Progenitor cell of endocrine pancreas (in vitro differentiated cells): ENCODE measurements at places on chromosomes 5 and 9. TPM values are rescaled to one million over a fixed set of nuclear protein-coding genes. Genes with fewer than 3 reads are reported as not detected.

DNA sequence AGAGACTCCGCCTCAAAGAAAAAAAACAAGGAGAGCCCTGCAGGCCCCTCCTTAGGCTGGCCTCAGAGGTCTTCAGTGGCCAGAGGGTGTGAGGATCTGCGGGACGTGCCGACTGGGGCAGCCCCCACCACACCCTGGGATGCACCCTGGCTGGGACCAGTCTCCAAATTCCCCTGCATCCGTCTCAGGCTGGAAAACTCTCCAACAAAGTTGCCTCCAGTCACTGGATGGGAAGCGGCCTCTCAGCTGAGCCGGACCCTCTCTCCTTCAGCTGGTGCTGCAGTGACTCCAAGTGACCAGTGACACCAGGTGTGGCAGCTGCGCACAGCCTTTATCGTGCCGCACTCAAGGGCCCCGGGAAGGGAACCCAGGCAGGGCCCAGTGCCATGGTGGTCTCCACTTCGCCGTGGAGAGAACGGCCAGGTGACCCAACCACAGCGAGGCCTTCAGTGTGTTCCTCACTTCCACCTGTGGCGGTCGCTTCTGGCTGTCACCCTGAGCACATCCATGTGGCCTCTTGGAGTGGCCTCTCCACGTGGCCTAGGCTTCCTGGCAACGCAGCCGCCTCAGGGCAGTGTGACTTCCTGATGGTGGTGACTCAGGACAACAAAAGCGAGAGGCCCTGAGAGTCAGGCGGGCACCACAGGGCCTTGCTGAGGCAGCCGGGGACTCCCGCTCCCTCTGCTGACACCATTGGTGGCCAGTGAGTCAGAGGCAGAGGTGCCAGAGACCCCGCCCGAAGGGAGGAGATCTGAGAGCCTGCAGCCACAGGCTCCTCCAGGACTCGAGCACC is 19.3 kb upstream of the CAMSAP1 start:
- H3K4me1 ChIP-seq: no peaks in the 10 kb centered on the region
- H3K27me3 ChIP-seq: no peaks in the 10 kb centered on the region
- no peak overlapping the region for H3K4me3 ChIP-seq
- H3K36me3 ChIP-seq: no peaks in the 10 kb centered on the region
- DNase-seq: no peak
- no peak overlapping the region for H3K27ac ChIP-seq

Gene FBP2
- not detected in 2 replicates for total RNA-seq

GRCh38 chr5:65815161-65815560 is 93.2 kb downstream of the NLN start:
- no peak overlapping the region for H3K4me3 ChIP-seq
- no peak for DNase-seq
- H3K27me3 ChIP-seq: no peaks in the 10 kb centered on the region
- H3K27ac ChIP-seq: no peak overlapping the region

DNA sequence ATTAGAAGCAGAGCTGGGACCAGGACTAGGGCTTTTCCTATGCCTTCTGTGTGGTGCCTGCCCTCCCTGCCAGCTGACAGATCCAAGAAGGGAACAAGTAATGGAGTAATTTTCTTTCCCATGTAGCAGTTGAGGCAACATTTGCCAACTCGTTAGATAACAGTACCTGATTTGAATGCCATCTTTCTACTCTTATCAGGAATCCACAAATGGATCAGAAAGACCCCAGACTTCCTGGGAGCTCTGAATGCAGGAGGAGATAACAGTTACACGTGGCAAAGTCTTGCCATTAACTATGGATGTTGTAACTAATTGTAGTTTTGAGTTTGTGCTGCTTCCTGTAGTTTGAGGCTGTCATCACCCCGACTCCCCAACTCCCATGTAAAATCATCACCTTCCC is 39.2 kb downstream of the RCL1 start:
- H3K27me3 ChIP-seq: no peaks in the 10 kb centered on the region
- peaks cover 20% of the 10 kb centered on the region for H3K4me1 ChIP-seq
- peaks cover 16% of the 10 kb centered on the region for H3K36me3 ChIP-seq

GRCh38 chr5:94093300-94093699 is 351.9 kb upstream of the POU5F2 start:
- H3K36me3 ChIP-seq: peaks cover 23% of the 10 kb centered on the region
- DNase-seq: no peak
- H3K4me1 ChIP-seq: peaks cover 14% of the 10 kb centered on the region
- no peak overlapping the region for H3K4me3 ChIP-seq

GRCh38 chr5:96175090-96175489 is 213.4 kb upstream of the ELL2 start:
- H3K4me1 ChIP-seq: peaks cover 7% of the 10 kb centered on the region
- H3K36me3 ChIP-seq: peaks cover 1% of the 10 kb centered on the region
- H3K27ac ChIP-seq: no peak overlapping the region
- DNase-seq: no peak
- H3K4me3 ChIP-seq: no peak overlapping the region
- no peaks in the 10 kb centered on the region for H3K27me3 ChIP-seq

Gene PCDHB4
- total RNA-seq: 4.4 and 4.6 TPM in 2 replicates

DNA sequence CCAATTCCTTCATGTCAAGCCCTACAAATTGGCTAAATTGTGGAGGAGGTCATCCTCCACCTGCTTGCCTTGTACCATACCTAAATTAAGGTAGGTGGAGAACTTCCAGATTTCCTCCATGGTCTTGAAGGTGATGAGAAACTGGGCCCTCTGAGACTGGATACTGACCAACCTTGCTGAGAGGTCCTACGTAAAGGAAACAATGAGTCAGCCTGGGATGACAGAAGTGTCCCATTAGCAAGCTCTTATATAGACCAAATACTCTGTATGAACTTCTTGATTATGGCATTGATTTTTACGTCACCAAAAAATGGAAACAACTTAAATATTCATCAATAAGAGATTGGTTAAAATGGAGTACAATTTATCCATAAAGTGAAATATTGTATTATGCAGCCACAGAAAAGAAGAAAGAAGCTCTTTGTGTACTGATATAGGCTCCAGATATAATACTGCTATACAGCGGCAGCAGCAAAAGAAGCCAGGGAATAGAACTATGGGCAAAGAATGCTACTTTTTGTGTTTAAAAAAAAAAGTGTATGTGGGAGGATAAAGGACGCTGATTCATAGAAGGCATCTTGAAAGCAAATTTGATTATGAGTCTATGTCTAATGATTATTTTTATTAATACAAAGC is 18.3 kb downstream of the SH3TC2 start:
- H3K4me1 ChIP-seq: no peaks in the 10 kb centered on the region
- H3K36me3 ChIP-seq: no peaks in the 10 kb centered on the region
- H3K27me3 ChIP-seq: no peaks in the 10 kb centered on the region
- no peak overlapping the region for H3K4me3 ChIP-seq
- no peak for DNase-seq
- no peak overlapping the region for H3K27ac ChIP-seq

Gene AMBP
- 678 and 717 TPM in 2 replicates for total RNA-seq

Gene FAM221B
- not detected in 2 replicates for total RNA-seq

DNA sequence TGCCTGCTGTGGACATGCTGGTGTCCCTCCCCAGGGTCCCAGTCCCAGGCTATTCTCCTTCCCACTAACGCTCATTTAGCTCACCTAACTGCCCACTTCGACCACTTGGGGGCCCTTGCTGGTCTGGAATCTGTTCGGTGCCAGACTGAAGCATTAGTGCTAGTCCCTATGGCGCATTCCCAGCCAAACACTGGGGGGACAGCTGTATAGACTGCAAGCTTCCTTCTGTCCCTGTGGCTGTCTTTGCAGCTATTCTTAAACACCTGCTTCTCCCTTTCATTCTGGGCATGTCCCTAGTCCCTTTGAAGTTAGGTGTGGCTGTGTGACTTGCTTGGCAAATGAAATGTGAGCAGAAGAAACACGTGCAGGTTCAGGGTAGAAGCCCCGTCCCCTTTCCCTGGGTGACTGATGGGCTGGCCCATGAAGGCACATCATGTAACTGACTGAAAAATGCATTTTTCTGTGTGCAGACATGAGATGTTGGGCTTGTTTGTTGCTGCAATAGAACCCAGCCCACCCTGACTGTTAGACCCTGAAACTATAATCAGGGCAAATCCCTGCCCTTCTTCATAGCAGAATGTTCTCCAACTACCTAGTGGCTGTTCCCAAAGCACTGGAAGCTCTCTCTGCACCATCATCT is 134.4 kb downstream of the BARX1 start:
- H3K4me3 ChIP-seq: no peak overlapping the region
- peaks cover 5% of the 10 kb centered on the region for H3K4me1 ChIP-seq
- no peak for DNase-seq
- no peaks in the 10 kb centered on the region for H3K36me3 ChIP-seq

DNA sequence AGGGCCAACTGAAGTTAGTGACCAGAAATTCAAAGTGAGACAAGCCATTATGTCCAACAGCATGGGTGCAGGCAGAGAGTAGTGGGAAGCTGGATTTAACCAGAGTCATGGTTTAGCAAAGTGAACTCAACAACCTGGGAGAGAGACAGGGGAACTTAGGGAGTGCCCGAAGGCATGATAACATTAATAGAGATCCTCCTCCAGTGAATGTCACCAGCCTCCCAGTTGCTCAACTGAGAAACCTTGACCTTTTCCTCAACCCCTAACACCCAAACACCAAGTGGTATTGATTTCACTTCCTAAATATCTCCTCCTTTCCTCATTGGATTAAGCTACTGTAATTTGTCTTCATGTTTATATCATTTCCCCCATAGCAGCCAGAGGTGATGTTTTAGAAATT is 42.6 kb downstream of the HMGCS1 start:
- peaks cover 3% of the 10 kb centered on the region for H3K27me3 ChIP-seq
- no peaks in the 10 kb centered on the region for H3K36me3 ChIP-seq
- no peaks in the 10 kb centered on the region for H3K4me1 ChIP-seq
- no peak overlapping the region for H3K4me3 ChIP-seq
- DNase-seq: no peak

DNA sequence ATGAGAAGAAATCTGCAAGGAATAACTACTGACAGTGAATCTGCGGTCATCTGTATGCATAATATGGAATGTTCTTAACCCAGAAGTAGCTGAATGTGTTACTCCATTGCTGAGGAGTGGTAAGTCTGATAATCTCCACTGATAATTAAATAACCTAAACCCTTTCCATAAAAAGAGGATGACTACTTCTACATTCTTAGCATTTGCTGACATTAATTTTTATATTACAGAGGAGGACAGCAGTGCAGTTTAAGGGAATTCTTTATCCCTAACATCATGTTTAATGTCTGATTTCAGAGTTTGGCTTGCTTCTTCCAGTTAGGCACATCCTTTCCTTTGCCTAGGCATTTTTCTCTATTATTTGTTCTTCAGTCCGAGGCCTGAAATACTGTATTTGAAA is 52.2 kb downstream of the CDC42SE2 start:
- no peaks in the 10 kb centered on the region for H3K27me3 ChIP-seq
- DNase-seq: no peak
- H3K27ac ChIP-seq: peak overlapping the region; percentile 52
- H3K4me1 ChIP-seq: peaks cover 14% of the 10 kb centered on the region
- H3K36me3 ChIP-seq: peaks cover 11% of the 10 kb centered on the region
- no peak overlapping the region for H3K4me3 ChIP-seq

Gene GMCL2
- total RNA-seq: not detected in 2 replicates

- H3K4me1 ChIP-seq: no peaks in the 10 kb centered on the region
- no peak for DNase-seq
- H3K27ac ChIP-seq: no peak overlapping the region
- H3K27me3 ChIP-seq: peaks cover 17% of the 10 kb centered on the region
- H3K4me3 ChIP-seq: no peak overlapping the region
These were observed 51.4 kb upstream of the GRHPR start for GRCh38 chr9:37370968-37371563.

DNA sequence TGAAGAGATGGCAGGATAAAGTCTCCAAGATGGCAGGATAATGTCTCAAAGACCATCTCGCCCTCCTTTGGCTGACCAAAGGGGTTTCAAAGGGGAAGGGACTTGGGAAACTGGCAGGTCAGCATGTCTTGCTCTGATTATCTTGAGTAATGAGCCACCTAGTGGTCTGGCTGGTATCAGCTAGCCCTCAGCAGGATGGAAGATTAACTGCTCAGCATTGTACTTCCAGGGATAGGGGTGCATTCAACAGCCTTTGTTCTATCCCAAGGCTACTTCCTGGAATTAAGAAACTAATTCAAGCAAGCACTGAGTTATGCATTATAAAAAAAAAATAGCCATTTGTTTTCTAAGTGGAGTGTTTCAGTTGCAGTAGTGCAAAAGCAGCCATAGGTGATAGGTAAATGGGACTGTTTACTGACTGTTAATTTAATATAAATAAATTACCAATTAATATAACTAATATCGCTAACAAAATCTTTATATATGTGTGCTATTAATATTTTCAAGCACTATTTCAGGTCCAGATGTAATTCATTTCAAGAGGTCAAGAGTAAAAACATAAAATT is 555.5 kb downstream of the CDH9 start:
- H3K27ac ChIP-seq: no peak overlapping the region
- H3K4me1 ChIP-seq: peaks cover 8% of the 10 kb centered on the region
- peak; percentile 11 for DNase-seq
- no peak overlapping the region for H3K4me3 ChIP-seq

Gene ABL1
- total RNA-seq: 113 TPM in 2 replicates

DNA sequence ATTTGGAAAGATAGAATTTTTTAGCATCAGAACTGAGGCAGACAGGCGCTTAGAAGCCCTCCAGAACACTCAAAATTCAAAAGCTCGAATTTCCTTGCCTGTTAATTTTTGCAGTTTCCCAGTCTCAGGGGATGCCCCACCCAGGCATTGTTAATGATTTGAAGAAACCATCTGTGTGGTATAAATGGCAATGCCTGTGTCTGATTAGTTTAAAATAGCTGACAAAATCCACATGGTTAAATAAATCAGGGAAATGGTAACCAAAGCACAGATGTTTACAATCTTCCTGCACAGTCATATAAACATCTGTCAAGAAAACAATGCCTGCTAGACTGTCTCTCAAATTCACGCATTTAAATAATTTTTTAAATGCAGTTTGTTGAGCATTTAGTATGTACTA is 185.2 kb upstream of the RGMB start:
- H3K27me3 ChIP-seq: no peaks in the 10 kb centered on the region
- no peak overlapping the region for H3K27ac ChIP-seq
- no peaks in the 10 kb centered on the region for H3K36me3 ChIP-seq
- DNase-seq: no peak

Gene ZNF883
- 14.1 and 16.5 TPM in 2 replicates for total RNA-seq

Gene PLAC8L1
- 1.5 and 2.0 TPM in 2 replicates for total RNA-seq

Gene OSTF1
- 9.8 and 10.7 TPM in 2 replicates for total RNA-seq

Gene RNF130
- total RNA-seq: 73.8 and 74.1 TPM in 2 replicates

- H3K27me3 ChIP-seq: no peaks in the 10 kb centered on the region
- DNase-seq: no peak
- peaks cover 7% of the 10 kb centered on the region for H3K36me3 ChIP-seq
- peaks cover 22% of the 10 kb centered on the region for H3K4me1 ChIP-seq
These were observed 81.8 kb downstream of the ZNF618 start for GRCh38 chr9:113957821-113958341.

GRCh38 chr9:103999375-104000062 is 94.6 kb upstream of the SMC2 start:
- DNase-seq: no peak
- H3K4me1 ChIP-seq: no peaks in the 10 kb centered on the region
- H3K27me3 ChIP-seq: no peaks in the 10 kb centered on the region
- no peak overlapping the region for H3K27ac ChIP-seq
- H3K4me3 ChIP-seq: no peak overlapping the region

DNA sequence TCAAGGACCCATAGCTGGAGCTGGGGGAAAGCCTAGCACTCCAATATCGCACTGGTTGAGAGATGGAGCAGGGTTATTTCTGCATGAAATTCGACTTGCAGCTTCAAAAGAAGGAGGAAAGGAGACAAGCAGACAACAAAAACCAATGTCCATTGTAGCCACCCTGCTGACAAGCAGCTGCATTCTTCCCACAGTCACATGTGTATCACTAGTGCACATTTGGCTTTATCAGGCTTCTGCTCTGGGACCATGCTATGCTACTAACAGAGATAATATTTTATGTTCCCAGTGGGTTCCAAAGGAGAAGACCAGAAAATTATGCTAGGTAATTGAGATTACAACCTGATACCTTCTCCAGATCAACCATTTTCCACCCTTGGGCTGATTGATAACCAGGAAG is 59.7 kb downstream of the MFAP3 start:
- DNase-seq: no peak
- H3K27me3 ChIP-seq: peaks cover 20% of the 10 kb centered on the region
- H3K4me3 ChIP-seq: no peak overlapping the region
- H3K27ac ChIP-seq: no peak overlapping the region
- H3K4me1 ChIP-seq: no peaks in the 10 kb centered on the region
